ENCODE measurements at places on chromosomes 2 and 18. TPM values are rescaled to one million over a fixed set of nuclear protein-coding genes. Genes with fewer than 3 reads are reported as not detected.

The STARD6 gene
- 0.20 TPM for polyA plus RNA-seq

DNA sequence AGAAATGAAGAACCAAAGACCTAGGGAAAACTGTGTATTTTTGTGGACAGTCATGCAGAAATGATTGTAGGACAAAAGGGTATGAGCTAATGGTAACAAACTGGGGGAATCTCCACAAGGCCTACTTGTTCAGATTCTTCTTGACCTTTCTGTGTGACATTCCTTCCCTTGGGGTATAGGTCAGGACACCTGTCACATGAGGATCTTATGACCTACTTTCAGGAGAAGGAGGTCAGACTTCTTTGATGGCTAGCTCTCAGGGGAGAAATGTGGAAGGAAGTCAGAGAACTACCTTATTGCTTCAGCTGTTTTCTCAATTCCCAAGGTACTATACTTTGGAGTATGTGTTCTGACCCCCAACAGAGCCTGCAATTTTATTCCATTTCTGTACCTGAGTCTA lies 40.7 kb upstream of the TANK start:
- no peak for DNase-seq

The CROCC2 gene
- not detected for polyA plus RNA-seq

DNA sequence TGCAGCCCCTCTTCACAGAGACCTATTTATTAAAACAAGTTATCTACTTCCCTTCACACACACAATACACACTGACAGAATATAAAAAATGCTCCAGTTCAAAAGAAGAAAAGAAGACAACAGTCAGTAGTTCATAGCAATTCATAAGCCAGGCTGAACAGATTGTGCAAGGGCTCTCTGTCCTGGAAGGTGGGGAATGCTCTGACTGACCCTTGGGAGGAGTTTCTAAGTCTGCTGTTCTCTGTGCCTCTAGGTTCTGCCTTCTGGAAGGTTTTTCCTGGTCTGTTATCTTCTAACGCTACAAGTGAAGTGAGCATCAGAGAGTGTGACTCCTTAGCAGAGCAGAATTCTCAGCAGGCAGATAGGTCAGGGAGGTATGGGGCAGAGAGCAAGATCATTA lies 35.7 kb downstream of the SP3 start:
- DNase-seq = no peak

DNA sequence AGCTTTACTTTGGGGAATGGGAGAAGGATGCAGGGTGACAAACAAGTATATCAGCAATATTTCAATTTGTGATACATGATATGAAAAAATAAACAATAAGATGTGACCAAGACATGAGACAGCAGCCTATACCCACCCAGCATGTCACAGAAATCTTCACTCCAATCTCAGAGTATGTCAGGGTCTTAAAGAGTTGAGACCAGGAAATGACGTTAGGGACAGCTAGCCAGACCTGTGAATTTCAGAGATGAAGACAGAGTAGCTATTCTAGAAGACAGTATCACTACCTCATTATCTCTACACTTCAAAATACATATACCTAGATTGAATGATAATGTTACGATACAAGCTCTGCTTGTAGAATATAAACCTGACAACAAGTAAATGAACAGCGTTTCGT lies 282.8 kb downstream of the ZEB2 start:
- DNase-seq = no peak

The GBX2 gene
- 0.41 TPM for polyA plus RNA-seq

- DNase-seq = no peak
Measured at GRCh38 chr2:95285542-95285932, 11.3 kb downstream of the PROM2 start.

DNA sequence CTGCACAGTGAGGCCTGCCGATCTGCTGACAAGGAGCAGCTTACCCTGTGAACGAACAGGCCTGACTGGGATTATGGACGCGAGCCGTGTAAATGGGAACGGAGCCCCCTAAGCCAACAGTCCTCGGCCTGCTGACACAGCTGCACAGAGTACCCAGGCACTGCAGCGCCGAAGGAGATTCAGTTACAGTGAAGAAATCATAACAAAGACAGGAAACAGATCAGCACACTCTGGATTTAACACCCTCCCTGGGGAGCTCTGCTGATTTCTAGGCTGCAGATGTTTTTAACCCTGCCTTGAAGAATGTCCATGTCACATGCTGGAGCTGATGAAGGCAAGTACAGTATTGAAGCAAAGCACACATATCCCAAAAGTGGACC lies 43.4 kb downstream of the COLEC12 start:
- DNase-seq = no peak
